ENCODE measurements at places on chromosomes 12 and 14.

DNA sequence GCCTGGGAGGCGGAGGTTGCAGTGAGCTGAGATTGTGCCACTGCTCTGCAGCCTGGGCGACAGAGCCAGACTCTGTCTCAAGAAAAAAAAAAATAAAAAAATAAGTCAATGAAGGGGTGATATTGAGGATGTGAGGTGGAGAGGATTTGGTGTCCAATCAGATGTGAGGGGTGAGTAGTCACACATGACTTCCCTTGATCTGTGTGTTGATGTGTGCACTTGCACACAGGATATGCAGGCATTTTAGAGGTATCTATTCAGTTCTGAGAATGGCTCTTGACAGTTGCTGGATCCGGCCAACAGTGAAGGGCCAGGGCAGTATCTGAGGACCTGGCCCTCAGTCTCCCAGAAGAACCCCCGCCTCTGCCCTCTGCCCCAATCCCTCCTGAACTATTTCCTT, 7.8 kb upstream of the SP7 start:
- no peak for DNase-seq

- no peak for DNase-seq
Observed at GRCh38 chr12:11805043-11805442, 155.6 kb downstream of the ETV6 start.

GRCh38 chr14:102605029-102605428, 12.6 kb downstream of the RCOR1 start:
- no peak for DNase-seq

GRCh38 chr14:52951681-52952554, 1.1 kb upstream of the FERMT2 start:
- no peak for DNase-seq

DNA sequence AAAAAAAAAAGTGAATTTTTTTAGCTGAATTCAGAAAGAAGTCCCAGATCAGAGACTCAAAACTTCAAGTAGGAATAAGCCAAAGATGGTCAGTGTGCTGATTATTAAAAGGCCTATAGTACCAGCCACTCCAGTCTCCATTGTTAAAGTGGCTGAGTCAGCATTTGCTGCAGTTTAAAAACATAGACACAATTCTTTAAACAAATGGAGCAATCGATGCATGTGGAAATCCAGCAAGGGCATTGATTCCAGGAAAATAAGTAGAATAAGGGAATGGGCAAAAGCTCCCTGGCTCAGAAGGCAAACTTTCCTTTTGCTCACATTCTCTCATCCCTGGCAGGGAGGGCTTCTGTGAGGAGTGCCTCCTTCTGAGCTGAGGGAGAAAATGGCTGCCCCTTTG, 317.6 kb downstream of the LRIG3 start:
- DNase-seq = no peak

DNA sequence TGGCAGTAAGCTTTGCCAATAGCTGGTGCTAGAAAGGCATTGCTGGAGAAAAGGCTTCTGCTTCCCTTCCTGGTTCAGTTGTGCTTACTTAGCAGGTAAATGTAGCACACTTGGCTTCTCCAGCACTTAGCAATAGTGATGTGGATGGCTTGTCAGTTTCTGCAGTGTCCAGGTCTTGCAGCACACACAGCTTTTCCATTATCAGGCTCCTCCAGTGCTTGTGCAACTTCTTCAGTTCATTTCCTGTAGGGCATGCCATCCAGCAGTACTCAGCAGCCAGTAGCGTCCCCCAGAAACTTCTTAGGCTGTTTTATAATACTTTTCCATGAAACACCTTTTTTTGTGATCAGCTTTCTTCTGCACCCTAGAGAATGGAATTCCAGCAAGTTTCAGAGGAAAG, 154.6 kb downstream of the SLC6A15 start:
- no peak for DNase-seq

DNA sequence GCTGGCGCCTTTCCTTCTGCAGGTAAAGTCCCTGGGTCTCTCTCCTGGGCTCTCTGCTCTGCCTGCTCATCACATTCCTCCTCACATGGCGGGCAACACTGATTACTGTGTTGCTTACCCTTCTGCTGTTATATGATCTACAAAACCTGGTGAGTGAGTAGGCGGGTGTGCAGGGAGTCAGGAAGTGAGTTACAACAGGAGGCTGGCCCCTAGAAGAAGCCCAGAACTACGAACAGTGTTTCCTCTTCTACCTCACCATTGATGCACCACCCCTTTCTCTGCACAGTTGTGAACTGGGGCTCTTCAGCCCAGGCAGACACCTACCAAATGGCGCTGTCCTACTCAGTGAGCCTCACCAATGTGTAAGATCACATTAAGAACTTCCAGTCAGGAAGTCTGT, 4.9 kb upstream of the KLHL33 start:
- no peak for DNase-seq

DNA sequence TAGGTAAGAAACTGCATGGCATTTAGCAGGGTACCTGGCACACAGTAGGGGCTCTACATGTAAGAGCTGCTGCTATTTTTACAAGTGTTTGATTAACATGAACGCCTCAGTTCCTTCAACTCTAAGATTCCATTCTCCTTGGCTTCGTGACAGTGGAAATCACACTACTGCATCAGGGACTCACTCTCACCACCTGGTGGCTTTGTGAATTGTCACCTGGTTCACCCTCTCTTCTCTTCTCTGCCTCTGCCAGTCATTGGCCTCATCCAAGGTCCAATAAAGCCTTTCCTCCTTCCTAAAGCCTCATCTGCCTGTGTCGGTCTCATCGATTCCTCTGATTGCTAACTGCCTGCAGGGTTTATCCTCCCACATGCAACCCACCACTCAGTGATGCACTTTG, 476.4 kb downstream of the VRK1 start:
- no peak for DNase-seq

DNA sequence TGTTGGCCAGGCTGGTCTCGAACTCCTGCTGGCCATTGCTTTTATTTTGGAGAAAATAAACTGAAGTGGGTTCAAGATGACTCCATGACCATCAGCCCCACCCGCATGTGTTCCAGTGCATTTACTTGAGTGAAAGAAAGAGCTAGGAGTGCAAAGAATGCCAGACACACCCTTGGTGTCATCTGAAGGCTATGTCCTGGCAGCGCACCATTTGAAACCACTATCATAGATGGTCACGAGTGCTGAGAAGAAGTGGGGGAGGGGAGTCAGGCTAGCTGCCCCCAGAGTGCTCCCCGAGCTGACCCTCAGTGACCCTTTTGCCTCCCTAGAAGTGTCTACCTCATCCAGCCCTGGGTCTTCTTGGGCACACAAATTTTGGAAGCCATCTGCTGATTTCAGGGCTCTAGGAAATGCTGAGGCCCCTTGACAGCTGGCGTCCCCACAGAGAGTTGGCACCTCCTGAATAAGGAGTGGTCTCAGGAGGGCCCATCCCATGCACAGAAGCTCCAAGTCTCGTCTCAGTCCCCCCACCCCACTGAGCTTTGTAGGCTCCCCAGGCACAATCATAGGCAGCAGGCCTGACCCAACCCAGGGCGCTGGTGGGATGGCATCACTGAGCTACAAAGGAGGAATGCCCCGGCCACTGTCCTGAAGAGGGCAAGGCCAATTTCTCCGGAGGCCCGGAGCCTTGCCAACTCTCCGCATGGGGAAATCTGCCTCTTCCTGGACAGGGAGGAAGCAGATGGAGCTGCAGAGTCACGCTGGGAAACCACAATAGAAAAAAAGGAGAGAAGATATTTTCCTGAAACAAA, 28.0 kb downstream of the PXN start:
- DNase-seq = no peak

- DNase-seq = no peak
Observed at GRCh38 chr14:104521816-104522745, 57.5 kb upstream of the C14orf180 start.

- DNase-seq = no peak
Observed at GRCh38 chr14:101395779-101396178, 165.5 kb upstream of the DIO3 start.

- no peak for DNase-seq
Observed at GRCh38 chr14:99519347-99519881, 38.2 kb downstream of the CCNK start.

DNA sequence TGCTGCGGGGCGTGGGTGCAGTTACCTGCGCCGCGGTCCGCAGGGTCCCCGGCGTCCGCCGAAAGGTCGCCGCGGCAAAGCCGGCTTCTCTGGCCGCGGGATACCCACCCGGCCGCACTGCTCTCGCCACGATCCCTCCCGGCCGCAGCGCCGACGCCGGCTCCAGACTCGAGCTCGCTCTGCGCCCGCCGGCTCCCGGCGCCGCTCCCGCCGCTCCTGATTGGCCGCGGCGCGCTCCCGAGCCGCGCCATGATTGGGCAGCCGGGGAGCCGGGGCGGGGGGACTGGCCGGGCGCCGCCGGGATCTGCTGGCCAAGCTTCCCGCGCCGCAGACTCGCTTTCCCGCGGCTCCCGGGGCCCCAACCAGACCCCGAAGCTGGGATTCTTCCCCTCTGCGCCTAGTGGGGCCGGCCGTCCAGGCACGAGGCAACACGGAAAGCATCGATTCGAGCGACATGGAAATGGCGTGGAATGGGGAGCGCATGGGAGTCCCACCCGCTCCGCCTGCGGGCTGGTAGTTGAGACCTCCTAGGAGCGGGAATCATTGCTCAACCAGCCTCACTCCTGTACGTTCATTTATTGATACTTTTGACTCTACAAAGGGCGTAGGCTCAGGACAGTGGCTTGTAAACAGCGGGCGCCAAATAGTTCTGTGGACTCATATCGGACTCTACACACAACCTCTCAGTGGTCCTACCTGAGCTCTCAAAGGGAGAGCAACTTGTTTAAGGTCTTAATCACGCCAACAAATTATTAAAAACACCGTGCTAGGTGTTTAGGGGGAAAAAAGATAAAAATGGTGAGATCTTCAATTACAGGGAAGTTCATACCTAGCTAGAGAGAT, 36.4 kb upstream of the STON2 start:
- no peak for DNase-seq

Data from stimulated activated CD8-positive, alpha-beta memory T cell treated with anti-CD3 and anti-CD28 coated beads, Interleukin-15, amount 100 ng/mL, for 24 hours (primary cell).